Suprapubic skin (tissue), 4 donors: ENCODE measurements at places on chromosomes 1 and 21. TPM values are rescaled to one million over a fixed set of nuclear protein-coding genes. Genes with fewer than 3 reads are reported as not detected.

The OR2AK2 gene
- total RNA-seq, result not detected

DNA sequence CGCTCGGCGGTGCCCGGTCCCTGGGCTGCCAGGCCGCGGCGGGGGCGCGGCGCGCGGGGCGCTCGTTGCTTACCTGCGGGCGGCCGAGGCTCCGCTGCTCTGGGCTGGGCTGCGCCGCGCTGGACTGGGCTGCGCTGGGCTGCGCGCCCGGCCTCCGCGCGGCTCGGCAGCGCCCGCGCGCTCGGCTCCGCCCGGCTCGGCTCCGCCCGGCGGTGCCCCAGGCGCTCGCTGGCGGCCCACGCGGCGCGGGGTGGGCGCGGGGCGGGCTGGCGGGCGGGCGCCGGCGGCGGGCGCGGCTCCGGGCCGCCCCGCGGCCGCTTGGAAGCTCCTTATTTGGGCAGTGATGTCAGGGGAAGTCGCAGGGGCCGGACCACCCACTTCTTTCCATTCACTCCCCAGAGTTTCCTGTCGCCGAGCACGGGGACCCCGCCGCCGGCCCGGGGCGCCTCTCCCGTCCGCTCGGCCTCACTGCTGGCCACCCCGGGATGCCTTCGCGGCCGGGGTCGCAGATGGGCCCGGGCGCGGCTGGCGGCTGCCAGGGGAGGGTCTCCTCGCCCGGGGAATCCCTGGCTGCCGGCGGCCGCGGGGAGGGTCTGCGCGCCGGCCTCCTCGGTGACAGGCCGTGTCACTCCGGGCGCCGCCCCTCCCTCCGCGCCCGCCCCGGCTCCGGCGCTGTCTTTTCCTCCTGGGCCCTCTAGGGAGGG lies 177.7 kb upstream of the EDN2 start:
- peak; percentile 78 for DNase-seq

The INSRR gene
- not detected for total RNA-seq

- no peak for DNase-seq
Observed at GRCh38 chr1:204465546-204466415, 28.8 kb downstream of the PIK3C2B start.

The C4BPB gene
- not detected for total RNA-seq

GRCh38 chr21:27840262-27840661 lies 873.4 kb upstream of the ADAMTS5 start:
- DNase-seq, result no peak
